ENCODE measurements at places on chromosomes 3 and 15. TPM values are rescaled to one million over a fixed set of nuclear protein-coding genes. Genes with fewer than 3 reads are reported as not detected.
A peak's percentile ranks its signal among the peaks of the same experiment; 100 is the strongest.

- H3K27ac ChIP-seq, result no peak overlapping the region
- no peaks in the 10 kb centered on the region for H3K4me1 ChIP-seq
- H3K4me3 ChIP-seq, result no peak overlapping the region
Measured at GRCh38 chr3:168497741-168498140, 402.0 kb upstream of the GOLIM4 start.

DNA sequence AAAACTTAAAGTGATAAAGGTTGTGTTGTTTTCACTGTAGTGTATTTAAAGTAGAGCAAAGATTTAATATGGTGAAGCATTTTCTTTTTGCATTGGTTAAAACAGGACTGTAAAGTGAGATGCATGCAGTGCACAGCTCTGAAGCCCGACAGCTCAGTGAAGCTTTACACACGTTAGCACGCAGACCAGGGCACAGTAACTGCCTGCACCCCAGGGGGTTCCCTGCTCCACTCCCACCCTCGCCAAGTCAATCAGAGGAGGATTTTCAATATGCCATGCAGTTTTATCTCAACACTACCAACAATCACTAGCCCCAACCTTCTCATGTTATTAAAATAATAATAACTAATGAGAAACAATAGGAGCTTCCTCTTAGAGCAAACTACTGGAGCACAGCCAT lies 28.1 kb upstream of the BCL2L10 start:
- no peaks in the 10 kb centered on the region for H3K27me3 ChIP-seq
- H3K4me3 ChIP-seq, result no peak overlapping the region
- H3K36me3 ChIP-seq, result peaks cover 3% of the 10 kb centered on the region

GRCh38 chr3:142272200-142272891 lies 47.0 kb upstream of the GK5 start:
- no peaks in the 10 kb centered on the region for H3K4me1 ChIP-seq
- no peak for DNase-seq
- H3K27me3 ChIP-seq, result no peaks in the 10 kb centered on the region
- H3K4me3 ChIP-seq, result no peak overlapping the region

- H3K27ac ChIP-seq, result no peak overlapping the region
- no peak for DNase-seq
- no peak overlapping the region for H3K4me3 ChIP-seq
- no peaks in the 10 kb centered on the region for H3K4me1 ChIP-seq
Measured at GRCh38 chr3:1998739-1999138, 99.9 kb upstream of the CNTN4 start.

DNA sequence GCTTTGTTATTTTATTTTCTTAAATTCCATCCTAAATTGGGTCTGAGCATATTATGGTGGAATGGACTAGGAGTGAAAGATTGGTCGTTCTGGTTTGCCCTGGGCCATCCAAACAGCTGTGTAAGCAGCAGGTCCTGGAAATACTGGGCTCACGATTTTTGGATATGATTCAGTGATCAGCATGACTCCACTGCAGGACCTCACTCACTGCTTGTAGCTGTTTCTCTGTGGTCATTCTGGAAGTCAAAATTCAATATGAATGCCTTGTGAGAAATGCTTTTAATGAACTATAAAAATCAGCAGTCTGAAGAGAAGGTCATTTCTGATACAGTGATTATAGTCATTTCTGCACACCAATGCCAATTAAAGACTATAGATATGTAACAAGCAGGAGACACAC lies 185.0 kb downstream of the RBMS3 start:
- DNase-seq, result no peak
- no peaks in the 10 kb centered on the region for H3K36me3 ChIP-seq
- H3K4me1 ChIP-seq, result no peaks in the 10 kb centered on the region

DNA sequence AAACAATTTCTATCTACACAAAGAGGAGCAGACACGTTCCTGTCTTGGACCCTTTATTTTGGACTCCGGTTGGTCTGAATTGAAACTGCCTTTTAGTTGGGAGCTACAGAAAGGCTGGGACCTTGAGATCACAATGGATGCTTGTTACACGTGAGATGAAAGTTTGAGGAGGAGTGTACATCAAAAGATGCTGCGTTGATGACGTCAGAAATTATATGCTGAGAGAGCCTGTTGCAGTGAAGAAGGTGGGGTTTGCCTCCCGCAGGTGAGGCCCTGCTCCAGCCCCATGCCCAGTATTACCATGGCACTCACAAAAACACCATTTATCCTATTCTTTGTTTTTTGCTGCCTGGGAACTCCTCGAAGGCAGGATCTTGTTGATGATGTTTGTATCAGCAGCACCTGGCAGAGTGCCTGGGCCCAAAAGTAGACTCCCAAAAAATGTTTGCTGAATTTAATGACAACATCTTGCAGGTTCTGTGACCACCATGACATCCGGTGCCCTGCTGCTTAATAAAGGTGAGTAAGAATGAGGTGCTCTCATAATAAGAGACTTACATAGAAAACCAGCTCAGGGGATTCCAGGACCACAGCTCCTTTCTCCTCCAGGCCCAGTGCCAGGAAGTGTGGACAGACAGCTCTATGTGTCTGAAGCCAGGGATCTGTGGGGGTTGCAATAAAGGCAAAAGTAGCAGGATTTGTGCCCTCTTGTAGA lies 136.1 kb upstream of the UBE2E1 start:
- H3K27ac ChIP-seq, result no peak overlapping the region
- no peaks in the 10 kb centered on the region for H3K36me3 ChIP-seq
- peaks cover 4% of the 10 kb centered on the region for H3K27me3 ChIP-seq
- H3K4me1 ChIP-seq, result peaks cover 4% of the 10 kb centered on the region
- no peak overlapping the region for H3K4me3 ChIP-seq

GRCh38 chr15:68298882-68299381 lies 21.4 kb downstream of the FEM1B start:
- H3K4me1 ChIP-seq, result peaks cover 33% of the 10 kb centered on the region
- H3K36me3 ChIP-seq, result no peaks in the 10 kb centered on the region
- peak overlapping the region; percentile 66 for H3K4me3 ChIP-seq
- no peaks in the 10 kb centered on the region for H3K27me3 ChIP-seq

DNA sequence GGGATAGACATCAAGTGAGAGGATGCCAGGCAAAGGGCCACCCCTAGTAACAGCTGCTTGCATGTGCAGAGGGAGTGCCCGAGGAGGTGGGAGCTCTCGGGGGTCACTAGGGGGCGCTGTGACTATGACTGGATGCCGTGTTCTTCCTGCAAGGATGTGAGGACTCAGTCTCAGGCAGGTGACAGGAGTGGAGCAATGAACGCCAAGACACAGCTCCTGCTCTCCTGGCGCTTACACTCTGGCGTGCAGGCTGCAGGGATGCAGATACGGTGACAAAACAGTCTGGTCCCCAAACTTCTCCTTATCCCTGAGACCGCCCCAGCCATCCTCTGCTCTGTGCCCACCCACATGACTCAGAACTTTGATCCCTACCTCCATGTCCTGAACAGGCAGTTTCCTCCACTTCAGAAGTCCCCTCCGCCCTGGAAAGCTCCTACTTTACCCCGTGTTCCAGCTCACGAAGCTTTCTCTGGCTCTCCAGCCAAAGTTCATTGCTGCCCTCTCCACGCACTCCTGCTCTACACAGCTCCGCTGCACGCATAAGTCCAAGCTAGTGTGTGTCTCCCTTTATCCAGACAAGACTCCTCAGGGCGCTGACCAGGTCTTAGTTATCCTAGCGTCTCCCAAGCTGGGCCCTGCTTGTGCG lies 14.7 kb downstream of the RHOV start:
- DNase-seq, result peak; percentile 88
- no peak overlapping the region for H3K27ac ChIP-seq
- no peak overlapping the region for H3K4me3 ChIP-seq

DNA sequence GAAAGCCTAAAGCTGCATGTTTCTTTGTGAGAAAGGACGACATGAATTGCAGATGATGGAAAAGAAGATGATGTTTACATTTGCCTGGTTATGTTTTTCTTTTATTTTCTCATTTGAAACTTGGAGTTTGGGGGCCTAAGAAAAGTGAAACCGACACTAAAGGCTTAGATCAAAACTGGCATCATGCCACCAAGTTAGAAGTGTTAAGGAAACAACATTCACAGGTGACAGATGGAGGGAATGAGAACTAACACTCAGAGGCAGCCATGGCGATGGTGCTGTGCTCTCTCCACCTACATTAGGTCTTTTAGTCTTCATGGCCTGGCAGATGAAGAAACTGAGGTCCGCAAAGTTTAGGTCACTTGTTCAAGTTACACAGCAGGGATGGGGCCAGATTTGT lies 923.6 kb downstream of the TUSC7 start:
- DNase-seq, result no peak
- no peak overlapping the region for H3K27ac ChIP-seq
- H3K36me3 ChIP-seq, result no peaks in the 10 kb centered on the region

GRCh38 chr3:43152649-43153048 lies 46.8 kb upstream of the POMGNT2 start:
- H3K4me3 ChIP-seq, result no peak overlapping the region
- no peaks in the 10 kb centered on the region for H3K4me1 ChIP-seq
- no peaks in the 10 kb centered on the region for H3K36me3 ChIP-seq
- no peak for DNase-seq
- H3K27me3 ChIP-seq, result no peaks in the 10 kb centered on the region

DNA sequence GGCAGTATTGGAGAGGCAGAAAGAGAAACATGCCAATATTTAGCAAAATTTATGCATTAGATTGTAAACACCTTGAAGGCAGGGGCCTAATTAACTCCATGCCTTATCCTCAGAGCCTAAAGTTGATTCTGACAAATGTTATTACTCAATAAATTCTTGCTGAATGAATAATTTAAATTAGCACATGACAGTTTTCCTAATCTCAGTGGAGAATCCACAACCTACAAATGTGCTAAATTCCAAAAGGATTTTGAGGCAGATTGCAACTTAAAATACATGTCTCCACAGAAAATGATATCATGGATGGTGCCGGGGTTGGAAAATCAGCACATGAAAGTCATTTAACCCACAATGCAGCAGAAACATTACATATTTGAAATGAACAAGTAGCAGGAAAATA lies 41.1 kb upstream of the NANOGP8 start:
- no peak overlapping the region for H3K27ac ChIP-seq
- no peaks in the 10 kb centered on the region for H3K4me1 ChIP-seq
- no peaks in the 10 kb centered on the region for H3K36me3 ChIP-seq
- H3K27me3 ChIP-seq, result no peaks in the 10 kb centered on the region

GRCh38 chr3:139173372-139174108 lies 128.8 kb upstream of the PRR23C start:
- H3K4me3 ChIP-seq, result peak overlapping the region; percentile 54
- peak overlapping the region; percentile 85 for H3K27ac ChIP-seq
- H3K36me3 ChIP-seq, result no peaks in the 10 kb centered on the region

DNA sequence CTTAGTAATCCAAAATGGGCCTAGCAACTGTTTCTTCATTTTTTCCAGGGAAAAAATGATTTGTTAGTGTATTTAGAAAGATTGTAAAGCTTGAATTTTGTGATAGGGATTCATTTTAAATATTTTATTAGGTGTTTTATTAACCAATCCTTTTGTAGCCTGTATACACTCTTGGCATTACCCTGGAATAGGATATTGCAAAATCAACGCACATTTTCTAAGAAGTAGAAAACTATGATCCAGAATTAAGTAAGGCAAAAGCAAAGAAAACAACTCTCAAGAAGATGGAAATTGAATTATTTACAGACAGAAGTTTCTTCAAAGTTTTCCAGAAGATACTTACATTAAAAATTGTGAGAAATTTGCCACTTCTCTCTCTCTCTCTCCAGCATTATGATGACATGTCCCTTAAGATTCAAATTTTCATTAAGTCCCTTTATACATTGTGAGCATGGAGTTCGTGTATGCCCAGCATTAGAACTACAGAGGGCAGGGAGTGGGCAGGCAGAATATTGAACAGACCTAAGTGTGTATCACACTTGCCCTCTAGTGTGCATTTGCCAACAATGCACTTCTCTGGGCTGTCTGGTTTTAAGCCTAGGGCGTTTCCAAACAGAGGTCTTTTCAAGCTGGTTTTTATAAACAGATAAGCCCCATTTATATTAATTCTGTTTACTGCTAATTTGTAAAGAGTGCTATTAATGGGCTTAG lies 28.5 kb upstream of the CMSS1 start:
- no peaks in the 10 kb centered on the region for H3K4me1 ChIP-seq
- DNase-seq, result no peak
- H3K27ac ChIP-seq, result no peak overlapping the region
- H3K36me3 ChIP-seq, result no peaks in the 10 kb centered on the region

DNA sequence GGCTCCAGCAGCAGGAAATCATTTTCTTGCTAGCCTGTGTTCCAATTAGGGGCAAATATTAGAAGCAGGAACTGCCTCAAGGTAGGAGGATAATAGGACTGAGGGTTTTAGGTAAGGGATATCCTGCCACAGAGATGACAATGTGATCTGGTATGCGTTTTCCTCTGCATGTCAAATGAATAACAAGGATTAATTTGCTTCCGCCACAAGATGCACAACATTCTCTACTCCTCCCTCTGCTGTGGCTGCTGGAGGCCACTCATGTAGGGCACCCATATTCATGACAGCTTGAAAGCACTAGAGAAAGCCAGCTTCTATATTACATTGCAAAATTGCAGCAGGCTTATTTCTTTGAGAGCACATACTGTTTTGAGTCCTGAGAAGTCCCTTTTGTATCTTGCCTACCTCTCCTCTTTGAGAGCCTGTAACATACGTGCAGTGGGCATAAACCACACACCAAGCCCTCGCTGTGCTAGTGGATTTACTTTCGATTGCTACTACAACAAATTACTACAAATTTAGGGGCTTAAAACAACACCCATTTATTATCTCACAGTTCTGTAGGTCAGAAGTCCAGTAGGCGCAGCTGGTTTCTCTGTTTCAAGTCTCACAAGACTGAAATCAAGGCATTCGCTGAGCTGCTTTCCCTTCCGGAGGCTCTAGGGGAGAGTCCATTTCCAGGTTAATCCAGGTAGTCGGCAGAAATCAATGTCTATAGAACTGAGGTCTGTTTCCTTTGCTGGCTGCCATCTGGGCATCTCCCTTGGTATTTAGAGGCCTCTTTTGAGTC lies 5.9 kb upstream of the CD47 start:
- H3K27ac ChIP-seq, result no peak overlapping the region
- no peaks in the 10 kb centered on the region for H3K4me1 ChIP-seq
- no peak overlapping the region for H3K4me3 ChIP-seq
- no peaks in the 10 kb centered on the region for H3K27me3 ChIP-seq
- DNase-seq, result no peak
- H3K36me3 ChIP-seq, result no peaks in the 10 kb centered on the region

GRCh38 chr15:77905301-77905920 lies 172.1 kb downstream of the TBC1D2B start:
- no peak overlapping the region for H3K27ac ChIP-seq
- H3K4me3 ChIP-seq, result no peak overlapping the region
- no peaks in the 10 kb centered on the region for H3K4me1 ChIP-seq
- H3K36me3 ChIP-seq, result no peaks in the 10 kb centered on the region
- DNase-seq, result no peak
- no peaks in the 10 kb centered on the region for H3K27me3 ChIP-seq

ACAN gene
- total RNA-seq, result under 0.01 TPM

POLQ gene
- 0.17 TPM for total RNA-seq

WNT7A gene
- not detected for total RNA-seq

CFAP100 gene
- total RNA-seq, result not detected

GABRB3 gene
- 0.09 TPM for total RNA-seq

TP63 gene
- total RNA-seq, result under 0.01 TPM

PTX3 gene
- 0.28 TPM for total RNA-seq

DNAJA4 gene
- 79.0 TPM for total RNA-seq

CCDC14 gene
- total RNA-seq, result 32.5 TPM
